ENCODE measurements at places on chromosomes 1 and 21.

DNA sequence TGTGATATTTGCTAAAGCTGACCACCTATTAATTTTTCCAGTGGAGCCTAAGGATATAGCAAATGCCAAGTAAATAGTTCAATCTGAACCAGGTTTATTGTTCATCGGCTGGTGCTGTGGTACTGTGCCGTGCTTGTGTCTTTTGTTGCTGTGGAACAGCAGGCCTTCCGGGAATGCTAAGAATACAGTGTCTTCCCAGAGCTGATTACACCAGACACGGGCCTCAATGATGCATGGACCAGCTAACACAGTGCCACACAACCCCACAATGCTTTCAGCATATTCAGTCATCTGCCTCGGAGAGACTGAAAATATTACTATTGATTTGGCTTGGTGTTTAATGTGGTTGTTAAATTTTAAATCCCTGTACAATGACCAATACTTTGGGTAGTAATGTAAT lies 415.4 kb downstream of the PTBP2 start:
- DNase-seq = no peak

DNA sequence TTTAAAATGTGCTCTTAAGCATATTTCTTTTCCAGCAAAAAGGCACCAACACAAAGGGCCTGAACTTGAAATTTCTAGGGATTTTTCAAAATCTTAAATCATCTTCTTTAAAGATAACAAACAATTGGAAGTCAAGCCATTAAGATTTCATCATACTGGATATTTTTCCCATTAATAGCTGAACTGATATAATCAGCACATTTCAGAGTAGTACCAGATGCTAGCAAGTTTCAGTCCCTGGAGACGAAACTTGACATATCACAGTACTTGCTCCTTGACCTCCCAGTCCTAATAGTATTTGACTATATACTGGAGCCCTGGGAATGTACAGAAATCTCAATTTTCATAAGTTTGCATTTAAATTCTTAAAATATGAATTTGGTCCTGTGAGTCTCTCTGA lies 10.2 kb upstream of the CDC7 start:
- no peak for DNase-seq

DNA sequence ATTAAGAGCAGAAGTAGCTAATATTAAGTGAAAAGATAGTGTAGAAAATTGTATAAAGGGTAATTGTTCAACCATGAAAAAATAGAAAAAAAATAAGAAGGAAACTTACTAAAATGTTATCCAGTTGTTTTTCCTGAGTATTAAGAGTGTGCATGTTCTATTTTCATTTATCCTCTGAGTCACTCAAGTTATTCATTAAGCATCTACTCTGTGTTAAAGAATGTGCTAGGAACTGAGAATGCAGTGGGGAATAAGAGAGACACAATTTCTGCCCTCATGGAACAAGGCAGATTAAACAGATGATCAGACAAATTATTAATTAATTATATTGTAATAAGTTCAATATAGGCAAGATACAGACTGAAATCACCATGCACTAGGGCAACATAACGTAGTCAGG lies 10.8 kb upstream of the PIGK start:
- no peak for DNase-seq

DNA sequence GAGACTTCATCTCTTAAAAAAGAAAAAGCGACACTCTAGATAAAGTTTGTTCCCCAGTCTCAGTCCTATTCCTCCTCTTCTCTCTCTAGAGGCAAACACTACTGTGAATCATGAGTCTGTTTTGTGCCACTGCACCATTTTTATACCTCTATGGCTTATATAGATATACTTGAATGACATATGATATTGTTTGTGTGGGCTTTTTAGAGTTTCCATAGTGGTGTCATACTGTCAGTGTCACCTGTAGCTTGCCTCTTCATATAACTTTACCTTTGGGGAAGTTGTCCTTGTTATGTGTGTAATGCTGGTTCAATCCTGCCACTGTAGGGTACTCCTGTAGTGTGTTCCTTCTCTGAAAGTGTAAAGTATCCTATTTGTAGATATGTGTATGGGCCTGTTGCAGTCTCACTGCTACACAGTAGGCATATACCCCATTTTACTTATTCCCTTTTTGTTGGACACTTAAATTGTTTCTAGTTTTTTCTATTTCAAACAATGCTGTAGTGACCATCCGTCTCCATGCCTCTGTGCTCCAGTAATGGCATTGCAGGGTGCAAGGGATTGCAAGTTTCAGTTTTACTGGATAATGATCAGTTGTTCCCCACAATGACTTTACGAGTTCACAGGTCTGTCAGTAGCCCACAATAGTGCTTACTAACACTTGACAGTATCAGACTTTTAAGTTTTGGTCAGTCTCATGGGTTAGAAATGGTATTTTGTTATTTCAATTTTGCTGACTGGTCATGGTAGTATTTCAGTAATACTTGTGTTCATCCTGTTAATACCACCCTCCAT lies 2.7 kb downstream of the PRMT2 start:
- DNase-seq = no peak

DNA sequence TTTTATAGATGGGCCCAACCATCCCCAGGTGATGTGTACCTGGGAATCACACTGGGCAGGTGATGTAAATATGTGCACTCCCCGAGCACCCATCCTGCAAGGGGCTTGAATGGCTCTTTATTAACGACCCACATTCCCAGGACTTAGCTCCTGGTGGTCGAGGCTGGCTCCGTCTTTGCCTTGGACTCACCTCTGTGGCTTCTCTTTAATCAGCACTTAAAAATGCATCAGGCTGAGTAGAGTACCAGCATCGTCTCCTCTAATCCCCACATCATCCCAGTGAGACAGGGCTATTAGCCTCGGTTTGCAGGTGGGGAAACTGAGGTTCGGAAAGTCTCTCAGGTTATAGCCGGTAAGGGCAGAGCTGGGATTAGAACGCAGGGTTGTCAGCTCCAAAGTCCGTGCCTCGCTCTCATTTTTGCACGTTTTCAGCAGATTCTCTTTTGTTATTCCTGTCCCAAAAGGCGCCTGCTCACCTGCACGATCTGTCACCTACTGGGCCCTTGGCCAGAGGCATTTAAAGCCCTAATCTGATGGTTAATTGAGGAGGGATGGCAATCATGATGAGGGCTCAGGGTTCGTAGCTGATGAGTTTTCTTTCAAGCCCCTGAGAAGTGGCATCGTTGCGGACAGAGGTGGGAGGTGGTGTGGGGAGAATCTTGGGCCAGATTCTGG lies 29.4 kb downstream of the SPSB1 start:
- DNase-seq = no peak

DNA sequence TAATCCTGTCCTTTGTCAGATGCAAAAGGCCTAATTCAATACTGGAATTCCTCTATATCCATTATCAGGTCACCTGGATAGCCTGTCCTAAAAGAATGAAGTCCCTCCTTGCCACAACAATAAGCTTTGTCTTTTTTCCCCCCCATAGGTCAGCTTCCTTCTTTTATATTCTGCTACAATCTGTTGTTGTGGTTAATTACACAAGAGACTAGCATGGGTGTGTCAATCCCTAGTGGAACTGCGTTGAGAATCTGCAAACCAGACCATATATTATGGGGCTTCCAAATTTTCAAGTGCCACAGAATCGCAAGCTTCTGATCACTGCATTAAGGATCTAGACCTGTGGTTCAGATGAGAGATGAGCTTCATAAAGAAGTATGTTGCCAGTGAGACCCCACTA lies 349.6 kb downstream of the SMYD3 start:
- no peak for DNase-seq

- DNase-seq = peak; percentile 32
These were observed 44.4 kb upstream of the RABGAP1L start for GRCh38 chr1:174114788-174115448.

DNA sequence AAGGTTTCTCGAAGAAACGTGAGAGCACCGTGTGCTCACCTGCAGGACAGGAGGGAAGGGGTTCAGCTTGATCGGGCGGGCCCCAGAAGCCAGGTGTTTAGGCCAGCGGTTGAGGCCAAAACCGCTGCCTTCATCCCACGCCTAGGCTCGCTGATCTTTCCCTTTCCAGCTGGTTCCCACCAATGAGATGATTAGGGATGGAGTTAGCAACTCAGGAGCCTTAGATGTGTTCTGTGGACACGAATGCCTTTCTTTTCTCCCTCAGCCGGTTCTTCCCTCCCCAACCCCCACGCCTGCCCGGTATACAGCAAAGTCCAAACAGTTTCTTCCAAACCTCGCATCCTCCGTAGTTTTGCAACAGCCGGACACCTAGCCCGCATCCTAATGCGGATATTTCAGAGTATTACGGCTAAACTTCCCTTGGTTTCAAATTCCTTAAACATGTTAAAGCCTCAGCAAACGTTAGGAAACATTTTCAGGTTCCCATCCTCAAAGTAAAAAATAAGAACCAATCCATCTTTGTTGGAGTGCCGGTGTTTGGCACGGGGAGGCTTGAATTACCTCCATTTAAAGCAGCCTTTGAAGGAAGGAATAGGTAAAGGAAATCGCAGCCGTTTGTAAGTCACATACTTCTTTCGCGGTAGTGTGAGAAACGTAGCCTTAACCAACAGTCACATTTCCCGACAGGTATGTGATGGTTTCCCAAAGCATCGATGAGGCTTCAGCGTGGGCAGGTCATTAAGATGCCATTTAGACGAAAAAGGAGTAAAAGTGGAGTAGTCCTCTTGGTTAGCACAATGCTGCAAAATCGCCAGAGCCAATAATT lies 1.1 kb downstream of the LRRC8C start:
- DNase-seq = no peak

GRCh38 chr1:201877877-201878401 lies 10.8 kb upstream of the SHISA4 start:
- no peak for DNase-seq

DNA sequence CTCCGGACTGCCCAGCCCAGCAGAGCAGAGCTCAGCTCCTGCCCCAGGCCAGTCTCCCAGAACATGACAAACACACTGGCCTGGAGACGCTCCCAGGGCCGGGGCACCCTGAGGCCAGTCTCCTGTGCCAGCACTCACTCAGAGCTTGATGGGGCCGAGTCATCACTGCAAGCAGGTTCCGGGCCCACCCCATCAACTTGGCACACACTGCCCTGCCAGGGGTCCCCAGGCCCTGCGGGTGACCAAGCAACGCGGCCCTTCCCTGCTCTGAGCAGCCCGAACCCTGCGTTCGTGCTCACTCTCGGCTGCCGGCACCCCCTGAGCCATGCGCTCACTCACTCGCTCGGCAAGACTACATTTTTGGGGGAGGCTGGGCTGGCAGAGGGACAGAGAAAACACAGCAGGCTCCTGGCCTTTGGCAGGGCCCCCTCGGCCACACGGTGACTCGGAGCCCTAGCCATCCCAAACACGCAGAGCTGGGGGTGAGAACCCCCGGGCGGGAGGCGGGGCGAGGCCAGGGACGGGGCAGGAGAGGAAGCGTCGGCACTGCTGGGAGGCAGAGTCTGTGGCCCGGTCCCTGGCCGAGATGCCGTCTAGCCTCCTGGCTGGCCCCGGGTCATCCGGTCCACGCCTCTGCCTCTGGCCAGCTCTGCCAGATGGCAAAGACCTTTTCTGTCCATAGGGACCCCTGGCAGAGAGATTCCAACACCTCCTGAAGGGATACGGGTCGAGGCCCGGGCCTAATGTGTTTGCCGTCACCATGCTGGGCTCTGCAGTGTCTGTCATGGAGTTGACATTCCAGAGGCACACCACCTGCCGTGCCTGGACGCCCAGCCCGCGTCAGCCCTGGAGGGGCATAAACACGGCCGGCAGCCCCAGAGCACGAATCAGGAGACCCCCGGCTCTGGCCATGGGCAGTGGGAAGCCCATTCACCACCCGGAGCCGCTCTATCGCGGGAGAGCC lies 68.0 kb downstream of the MEGF6 start:
- DNase-seq = no peak

GRCh38 chr1:94329986-94330385 lies 88.2 kb upstream of the ABCD3 start:
- no peak for DNase-seq

GRCh38 chr1:31203215-31203614 lies 36.5 kb downstream of the NKAIN1 start:
- DNase-seq = no peak

- DNase-seq = no peak
These were observed 20.3 kb upstream of the CSF1 start for GRCh38 chr1:109890115-109890953.

GRCh38 chr1:150622303-150622975 lies 7.0 kb downstream of the ENSA start:
- no peak for DNase-seq

GRCh38 chr1:212323066-212323465 lies 37.9 kb downstream of the PPP2R5A start:
- DNase-seq = no peak

DNA sequence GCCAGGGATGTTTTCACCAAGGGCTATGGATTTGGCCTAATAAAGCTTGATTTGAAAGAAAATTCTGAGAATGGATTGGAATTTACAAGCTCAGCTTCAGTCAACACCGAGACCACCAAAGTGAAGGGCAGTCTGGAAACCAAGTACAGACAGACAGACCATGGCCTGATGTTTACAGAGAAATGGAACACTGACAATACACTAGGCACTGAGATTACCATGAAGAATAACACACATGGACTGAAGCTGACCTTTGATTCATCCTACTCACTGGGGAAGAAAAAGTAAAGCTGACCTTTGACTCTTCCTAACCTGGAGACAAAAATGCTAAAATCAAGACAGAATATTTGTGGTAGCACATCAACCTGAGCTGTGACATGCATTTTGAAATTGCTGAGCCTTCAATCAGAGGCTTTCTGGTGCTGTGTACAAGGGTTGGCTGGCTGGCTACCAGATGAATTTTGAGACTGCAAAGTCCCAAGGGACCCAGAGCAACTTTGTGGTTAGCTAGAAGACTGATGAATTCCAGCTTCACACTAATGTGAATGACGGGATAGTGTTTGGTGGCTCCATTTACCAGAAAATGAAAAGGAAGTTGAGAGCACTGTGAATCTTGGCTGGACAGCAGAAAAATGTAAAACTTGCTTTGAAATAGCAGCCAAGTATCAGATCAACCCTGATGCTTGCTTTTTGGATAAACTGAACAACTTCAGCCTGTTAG lies 190.4 kb upstream of the KCTD3 start:
- DNase-seq = no peak

DNA sequence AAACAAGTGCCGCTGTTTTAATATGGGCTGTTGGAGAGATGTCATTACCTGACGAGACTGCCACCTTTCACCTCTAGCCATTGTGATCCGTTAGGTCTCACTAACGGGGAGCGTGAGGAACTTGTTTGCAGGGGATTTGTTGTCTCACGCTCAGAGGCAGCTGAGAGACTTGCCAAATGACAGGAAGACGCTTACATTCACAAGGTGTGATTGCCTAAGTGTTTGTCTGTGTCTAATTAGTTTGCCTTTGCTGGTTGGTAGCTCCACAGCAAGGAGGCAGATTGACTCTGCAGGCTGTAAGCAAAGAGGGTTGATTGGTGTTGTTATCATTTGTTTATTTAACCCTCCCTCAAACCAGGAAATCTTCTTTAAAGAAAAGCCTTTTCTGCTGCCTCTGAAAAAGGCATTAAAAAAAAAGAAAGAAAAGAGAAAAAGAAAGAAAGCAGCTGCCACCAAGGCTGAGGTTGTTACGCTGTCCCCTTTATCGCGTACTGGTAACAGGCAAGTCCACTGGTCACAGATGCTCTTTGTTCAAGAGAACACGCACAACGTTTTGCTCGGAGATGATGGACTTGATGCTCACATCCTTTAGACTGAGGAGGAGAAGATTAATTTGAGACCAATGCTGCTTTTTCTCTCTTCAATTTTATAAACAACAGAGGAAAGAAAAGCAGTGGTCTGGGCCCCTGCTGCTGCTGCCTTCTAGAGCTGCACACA lies 203.9 kb downstream of the ZNF326 start:
- DNase-seq = no peak

GRCh38 chr1:228236744-228237143 lies 28.9 kb downstream of the OBSCN start:
- DNase-seq = no peak
